Activated CD8-positive, alpha-beta memory T cell treated with anti-CD3 and anti-CD28 coated beads for 1 hour (primary cell): ENCODE measurements at places on chromosomes 2 and 18.

- no peak for DNase-seq
Observed at GRCh38 chr2:207960911-207961310, 64.4 kb downstream of the PLEKHM3 start.

DNA sequence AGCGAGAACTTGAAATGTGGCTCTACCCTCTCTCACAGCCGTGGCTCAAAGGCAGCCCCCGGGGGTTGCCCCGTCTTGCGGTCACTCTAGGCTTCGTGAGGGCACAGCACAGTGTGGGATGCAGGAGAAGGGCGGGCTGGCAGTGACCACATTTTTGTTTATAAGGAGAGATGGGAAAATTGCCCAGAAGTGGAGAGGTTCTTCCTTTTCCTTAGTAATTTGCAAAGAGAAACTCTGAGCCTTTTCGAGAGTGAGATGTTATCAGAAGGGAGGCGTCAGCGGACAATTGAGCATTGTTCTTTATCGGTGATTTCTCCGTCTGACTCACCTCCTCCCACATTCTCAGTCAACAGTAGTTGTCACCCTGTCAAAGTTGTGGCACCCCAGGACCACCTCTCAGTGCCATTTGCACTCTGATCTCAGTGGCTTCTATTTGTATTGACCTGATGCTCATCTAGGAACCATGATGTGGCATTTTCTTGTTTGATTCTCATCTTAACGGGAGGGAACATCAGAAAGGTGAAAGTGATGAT, 89.6 kb downstream of the ACAA2 start:
- no peak for DNase-seq

DNA sequence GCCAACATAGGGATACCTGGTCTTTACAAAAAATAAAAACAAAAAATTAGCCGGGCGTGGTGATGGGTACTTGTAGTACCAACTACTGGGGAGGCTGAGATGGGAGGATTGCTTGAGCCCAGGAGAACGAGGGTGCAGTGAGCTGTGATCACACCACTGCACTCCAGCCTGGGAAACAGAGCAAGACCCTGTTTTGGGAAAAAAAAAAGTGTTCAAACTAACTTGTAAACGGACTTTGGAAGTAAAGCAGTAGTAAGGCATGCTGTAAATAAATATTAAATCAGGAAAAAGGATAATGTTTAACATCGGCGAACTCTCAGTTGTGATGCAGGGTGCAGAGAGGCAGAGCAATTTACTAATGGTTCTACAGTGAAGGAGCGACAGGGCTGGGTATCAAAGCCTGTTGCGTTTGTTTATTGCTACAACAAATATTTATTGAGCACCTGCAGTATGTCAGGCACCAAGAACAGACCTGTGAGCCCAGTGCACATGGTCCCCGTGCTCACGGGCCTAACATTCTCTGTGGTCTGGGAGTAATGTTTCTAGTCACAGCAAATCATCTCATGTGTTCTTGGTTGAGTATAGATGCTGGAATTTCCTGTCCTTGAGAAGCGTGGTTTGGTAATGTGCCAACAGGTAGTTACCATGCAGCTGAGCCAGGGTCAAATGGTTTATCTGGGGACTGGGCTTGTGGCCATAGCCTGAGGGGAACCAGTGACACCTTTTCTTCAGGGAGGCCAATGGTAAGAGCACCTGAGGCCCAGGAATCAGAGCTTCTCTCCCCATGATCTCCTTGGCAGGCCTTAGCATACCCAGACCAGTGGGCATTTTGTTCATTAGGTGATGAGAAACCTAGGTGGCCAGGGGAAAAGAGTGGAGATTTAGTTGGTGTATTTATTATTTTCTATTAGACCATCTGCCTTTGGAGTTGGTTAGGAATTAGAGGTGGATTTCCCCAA, 27.9 kb upstream of the GREB1 start:
- no peak for DNase-seq

GRCh38 chr18:3931013-3931315, 481.0 kb downstream of the TGIF1 start:
- DNase-seq = no peak

GRCh38 chr2:11744631-11745394, 1.6 kb upstream of the LPIN1 start:
- DNase-seq = no peak

GRCh38 chr2:19818543-19818942, 83.2 kb downstream of the TTC32 start:
- DNase-seq = no peak

- peak; percentile 54 for DNase-seq
Observed at GRCh38 chr2:28408764-28409599, 16.3 kb downstream of the FOSL2 start.

DNA sequence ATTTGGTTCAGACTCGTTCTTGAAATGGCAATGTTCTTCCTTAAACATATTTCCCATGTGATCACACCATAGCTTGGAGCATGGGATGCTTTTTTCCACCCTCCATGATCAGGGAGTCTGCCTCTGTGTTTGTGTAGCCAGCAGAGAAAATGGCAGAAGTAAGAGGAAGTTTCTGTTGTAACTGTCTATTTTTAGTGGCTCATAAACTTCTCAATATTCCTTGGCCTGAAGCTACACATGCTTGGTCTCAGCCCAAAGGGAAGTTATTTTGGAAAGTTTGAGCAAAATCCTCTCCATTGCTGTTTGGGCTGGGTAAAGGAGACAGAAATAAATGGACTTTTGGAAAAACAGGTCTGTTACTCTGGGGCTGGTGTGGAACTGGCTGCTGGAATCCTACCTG, 33.4 kb upstream of the ITGA6 start:
- no peak for DNase-seq

GRCh38 chr2:178914259-178914849, 107.1 kb upstream of the TTN start:
- peak; percentile 9 for DNase-seq

GRCh38 chr2:172120118-172120517, 17.4 kb upstream of the DLX2 start:
- no peak for DNase-seq

DNA sequence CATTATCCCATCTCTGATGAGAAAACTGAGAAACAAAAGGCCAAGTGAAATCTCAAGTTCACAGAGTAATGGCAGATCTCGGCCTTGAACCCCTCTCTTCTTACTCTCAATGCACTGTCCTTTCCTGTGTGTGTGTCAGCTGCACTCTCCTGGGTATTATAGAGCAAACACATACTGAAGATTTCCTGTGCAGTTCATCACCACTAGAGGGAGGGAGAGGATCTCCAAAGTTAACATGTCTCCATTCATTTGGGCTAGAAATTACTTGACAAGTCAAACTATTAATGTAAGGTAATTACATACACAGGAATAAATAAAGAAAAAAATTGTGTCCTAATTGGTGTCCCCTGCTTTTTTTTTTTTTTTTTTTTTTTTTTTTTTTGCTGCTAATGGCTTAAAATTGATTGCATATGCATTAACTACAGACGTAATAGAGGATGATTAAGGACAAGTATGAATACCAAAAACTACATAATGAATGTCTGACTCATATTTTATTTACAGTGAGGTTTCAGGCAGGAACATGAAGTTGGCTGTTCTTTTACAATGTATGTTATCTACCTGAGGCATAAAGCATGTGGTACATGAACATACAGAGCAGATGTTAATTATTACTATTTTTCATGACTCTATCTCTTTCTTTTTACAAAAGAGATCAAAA, 269.2 kb downstream of the NYAP2 start:
- no peak for DNase-seq

GRCh38 chr2:187468262-187468661, 20.2 kb upstream of the CALCRL start:
- no peak for DNase-seq

DNA sequence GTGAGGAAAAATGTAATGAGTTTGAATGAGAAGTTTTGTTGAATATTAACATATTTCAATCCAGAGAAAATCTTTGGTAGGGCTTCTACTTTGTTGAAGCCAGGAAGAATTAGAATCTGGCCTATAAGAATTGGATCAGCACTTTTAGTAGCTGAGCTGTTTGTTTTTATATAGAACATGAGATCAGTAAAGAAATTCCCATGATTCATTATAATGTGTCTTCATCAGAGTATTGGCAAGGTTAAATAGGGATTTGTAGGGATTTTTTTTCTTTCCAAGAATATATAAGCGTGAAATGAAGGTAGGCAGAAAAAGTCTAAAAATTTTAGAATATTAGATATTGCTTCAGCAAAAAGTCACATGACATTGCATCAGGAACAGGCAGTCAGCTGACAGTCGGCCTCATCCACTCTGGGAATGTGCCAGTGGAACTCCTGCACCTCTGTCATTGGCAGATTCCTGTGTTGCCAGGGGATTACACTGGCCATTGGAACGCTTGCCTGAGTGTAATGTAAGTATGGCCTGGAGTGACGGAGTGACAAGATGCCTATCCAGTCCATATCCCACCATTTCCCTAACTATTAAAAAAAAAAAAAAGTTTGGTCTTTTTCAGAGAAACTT, 60.6 kb downstream of the SERTAD2 start:
- DNase-seq = no peak

GRCh38 chr2:219664944-219665343, 37.5 kb downstream of the SLC4A3 start:
- no peak for DNase-seq

DNA sequence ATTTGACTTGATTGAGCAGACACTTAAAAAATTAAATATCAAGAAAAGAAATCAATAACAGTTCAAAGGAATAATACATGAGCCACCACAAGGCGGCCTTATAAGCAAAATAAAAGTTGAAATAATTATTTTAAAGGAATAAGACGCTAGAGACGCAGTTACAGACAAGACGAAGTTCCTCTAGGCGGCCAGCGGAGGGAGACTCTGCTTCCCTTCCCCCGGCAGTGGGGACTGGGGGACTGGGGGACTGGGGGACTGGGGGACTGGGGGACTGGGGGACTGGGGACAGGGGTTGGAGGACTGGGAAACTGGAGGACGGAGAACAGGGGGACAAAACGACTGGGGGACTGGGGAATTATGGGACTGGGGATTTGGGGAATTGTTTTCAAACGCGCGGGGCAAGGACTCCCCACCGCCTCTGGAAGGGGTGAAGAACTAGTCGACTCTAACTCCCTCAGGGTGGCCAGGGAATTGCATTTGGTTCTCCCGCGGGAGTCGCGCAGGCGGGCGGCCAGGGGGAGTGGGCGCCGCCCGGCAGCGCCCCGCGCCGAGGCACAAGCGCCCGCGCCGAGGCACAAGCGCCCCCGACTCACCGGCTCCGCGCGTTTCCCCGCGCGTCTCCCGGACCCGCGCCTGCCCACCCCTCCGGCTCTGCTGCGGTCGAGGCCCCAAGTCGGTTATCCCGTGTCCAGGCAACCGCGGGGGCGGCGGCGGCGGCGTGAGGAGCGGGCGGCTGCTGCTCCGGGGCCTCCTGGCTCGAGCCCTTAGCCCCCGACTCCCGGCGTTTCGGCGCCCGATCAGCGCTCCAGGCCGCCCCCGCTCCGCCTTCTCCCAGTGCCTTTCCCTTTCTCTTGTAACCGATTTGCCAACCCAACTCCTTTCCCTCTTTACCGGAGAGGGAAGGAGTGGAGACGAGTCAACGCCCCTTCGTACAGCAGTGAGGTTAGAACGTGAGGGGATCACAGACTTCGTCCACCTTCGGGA, at the start of gene CCDC178:
Gene CCDC178, minus strand, starts transcription at position 662 of the 984 bp plus-strand sequence. CDS start 28,633 bp downstream, outside the sequence.
- no peak for DNase-seq

DNA sequence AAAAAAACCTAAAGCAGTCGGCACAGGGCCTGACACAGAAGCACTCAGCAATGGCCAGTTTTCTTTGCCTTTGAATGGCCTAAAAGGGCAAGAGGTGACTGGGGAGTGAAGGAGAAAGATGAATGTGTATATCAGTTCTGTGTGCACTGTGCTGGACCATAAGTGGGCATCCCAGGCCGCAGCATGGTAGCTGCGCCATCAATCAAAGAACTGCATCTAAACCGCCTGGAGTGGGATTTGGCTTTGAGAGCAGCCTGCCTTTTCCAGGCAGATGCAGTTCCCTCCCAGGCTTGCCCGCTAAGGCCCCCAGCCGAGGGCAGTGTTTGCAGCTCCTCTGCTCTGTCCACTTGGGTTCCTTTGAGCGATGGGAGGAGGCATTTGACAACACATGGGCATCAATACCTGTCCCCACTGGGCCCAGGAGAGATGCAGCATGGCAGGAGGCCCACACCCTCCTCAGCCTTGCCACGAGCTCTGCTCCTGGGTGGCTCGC, 144.1 kb downstream of the FAM210A start:
- no peak for DNase-seq

DNA sequence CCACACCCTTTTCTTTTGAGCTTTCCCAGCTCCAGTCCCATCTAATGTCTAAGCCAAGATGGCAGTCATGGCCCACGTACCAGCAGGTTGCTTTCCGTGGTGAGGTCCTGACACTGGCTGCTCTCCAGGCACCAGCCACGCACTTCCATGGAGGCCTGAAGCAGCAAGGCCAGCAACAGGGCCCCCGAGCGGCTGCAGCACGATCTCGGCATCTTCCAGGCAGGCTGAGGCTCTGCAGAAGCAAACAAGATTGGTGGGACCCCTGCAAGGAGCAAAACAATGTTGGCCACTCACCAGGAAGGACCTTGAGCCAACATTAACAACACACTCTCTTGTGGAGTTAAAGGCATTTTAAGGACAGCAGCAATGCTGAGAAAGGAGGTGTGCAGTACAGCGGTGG, 3.8 kb downstream of the POMC start:
- no peak for DNase-seq

- DNase-seq = no peak
Observed at GRCh38 chr2:28294451-28294850, 98.2 kb upstream of the FOSL2 start.
